Neuronal stem cell (in vitro differentiated cells): ENCODE measurements at places on chromosomes 11 and 22.
A peak's percentile ranks its signal among the peaks of the same experiment; 100 is the strongest.

- DNase-seq: no peak
Observed at GRCh38 chr22:46001426-46002106, 24.6 kb upstream of the WNT7B start.

- DNase-seq: no peak
Observed at GRCh38 chr22:45799291-45799690, 127.7 kb downstream of the ATXN10 start.

DNA sequence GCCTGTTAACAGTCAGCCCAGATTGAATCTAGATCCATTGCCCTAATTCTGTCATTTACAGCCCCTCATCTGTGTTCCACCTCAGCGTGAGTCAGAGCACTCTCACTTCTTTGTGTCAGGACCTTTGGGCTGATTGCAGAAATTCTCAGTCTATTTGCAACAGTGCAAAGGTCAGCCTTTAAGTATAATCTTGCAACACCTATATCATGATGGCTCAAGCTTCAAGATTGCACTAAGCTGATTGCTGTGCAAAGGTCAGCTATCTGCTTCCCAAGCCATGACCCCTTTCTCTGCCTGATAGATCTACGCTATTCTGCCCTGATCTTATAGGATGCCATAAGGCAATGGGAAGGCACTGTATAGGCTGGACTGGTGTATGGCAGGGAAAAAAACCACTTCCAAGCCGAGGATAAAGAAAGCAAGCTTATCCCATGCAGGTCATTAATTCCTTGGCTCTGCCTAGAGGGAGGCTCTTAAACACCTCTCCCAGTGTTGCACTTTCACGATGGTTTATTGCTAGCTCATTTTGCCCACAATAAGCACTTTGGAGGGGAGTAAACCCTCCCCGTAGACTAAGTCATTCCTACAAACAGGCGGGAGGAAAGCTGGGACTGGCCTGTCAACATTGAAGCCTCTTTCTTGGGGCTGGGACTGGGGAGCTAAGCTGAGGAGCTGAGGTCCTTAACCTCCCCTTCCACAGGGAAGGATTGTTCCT is 100.6 kb downstream of the RRAS2 start:
- no peak for DNase-seq

GRCh38 chr11:10891151-10891720 is 33.4 kb upstream of the ZBED5 start:
- DNase-seq: no peak

DNA sequence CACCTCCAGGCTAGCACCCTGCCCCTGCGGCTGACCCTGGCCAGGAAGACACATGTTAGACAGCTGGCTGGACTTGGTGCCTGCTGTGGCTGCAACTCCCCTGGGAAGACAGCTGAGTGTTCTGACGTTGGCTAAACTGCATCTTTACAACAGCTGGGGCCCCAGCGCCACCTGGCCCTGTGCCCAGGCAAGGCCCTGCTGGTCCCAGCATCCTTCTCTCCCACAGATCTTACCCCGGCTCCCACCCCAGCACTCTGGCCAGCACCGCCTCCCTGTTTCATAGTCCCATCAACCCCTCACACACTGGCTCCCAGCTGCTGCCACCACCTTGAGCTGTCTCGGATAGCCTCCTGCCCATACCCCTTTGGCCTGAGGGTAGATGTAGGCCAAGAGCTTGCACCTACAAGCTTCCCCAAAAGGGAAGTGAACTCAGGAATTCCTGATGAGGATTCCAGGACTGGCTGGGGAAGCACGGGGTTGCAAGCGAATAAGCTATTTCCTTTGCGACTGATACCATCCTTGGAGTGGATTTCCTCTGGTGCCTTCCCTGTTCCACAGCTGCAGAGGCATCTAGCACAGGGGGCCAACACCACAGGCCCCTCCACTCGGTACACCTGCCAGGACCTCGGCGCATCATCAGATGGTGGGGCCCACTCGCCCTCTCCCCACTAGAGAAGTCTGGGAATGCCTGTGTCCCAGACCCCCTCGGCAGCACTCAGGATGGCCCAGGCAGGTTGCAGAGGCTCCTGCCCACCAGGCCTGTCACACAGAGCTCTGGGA is 28.5 kb downstream of the RSPH14 start:
- no peak for DNase-seq

DNA sequence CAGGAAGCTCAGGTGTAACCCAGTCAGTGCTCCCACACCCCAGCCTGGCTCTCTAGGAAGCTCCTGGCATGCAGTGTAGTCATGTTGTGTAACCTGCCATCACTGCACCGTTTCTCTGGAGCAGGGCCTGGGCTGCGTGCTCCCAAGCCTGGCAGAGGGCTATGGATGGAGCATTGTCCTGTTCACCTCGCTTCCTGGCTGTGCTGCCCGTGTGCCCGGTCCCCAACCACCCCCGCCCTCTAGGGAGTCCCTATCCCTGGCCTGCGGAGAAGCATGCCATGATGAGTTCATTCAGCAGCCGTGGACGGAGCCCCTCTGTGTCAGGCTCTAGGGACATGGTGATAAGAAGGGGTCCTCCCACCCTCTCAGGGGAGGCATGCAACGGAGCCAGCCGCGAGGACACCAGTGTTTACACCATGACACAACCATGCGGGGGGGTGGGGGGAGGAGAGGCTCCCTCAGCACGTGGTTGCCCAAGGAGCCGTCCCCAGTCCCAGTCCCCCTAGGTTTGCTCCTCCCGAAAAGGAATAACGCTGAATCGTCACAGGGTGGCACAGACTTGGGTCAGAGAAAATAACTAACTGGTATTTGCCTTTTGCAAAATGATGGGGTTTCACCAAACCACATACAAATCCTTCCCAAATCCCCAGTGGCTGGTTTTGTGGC is 73.1 kb downstream of the FBLN1 start:
- DNase-seq: no peak

- no peak for DNase-seq
Observed at GRCh38 chr11:72278905-72279304, 34.9 kb upstream of the PHOX2A start.

- DNase-seq: no peak
Observed at GRCh38 chr11:30125456-30125855, 105.4 kb upstream of the FSHB start.

- no peak for DNase-seq
Observed at GRCh38 chr11:71246559-71246958, 5.8 kb downstream of the SHANK2 start.

- DNase-seq: no peak
Observed at GRCh38 chr11:120505801-120506425, 5.6 kb upstream of the GRIK4 start.

DNA sequence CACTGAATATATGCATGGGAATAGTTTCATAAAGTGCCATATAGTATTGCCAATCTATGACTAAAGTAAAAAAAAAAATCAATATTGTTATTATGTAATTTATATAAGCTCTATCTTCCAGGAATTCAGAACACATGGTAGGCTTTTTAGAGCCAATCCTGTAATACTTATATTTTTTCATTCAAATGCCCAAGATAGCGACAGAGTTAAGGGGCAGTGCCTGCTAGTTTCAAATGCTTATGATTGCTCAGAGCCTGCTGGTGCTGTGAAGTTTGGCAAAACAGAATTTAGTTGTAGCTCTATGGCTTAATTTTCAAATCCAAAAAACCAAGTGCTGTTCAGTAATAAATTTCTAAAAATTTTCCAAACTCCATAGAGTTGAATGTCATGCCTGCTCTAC is 39.0 kb upstream of the BLID start:
- no peak for DNase-seq

DNA sequence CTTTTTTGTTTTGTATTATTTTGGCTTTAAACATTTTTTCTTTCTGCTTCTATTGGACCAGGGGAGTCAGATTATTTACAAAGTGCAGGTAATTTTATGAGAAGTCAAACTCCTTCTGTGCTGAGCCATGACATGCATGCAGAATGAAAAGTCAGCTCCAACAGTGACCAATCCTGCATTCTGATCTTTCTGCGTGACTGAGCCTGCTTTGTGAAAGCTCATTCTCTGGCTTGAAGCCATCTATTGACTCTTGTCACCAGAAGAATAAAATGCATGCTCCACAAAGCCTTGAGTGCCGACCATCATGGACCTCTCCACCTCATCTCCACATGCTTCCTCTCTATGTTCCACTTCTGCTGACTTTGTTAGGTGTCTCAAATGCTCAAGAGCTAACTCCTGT is 50.2 kb downstream of the MIAT start:
- DNase-seq: no peak

DNA sequence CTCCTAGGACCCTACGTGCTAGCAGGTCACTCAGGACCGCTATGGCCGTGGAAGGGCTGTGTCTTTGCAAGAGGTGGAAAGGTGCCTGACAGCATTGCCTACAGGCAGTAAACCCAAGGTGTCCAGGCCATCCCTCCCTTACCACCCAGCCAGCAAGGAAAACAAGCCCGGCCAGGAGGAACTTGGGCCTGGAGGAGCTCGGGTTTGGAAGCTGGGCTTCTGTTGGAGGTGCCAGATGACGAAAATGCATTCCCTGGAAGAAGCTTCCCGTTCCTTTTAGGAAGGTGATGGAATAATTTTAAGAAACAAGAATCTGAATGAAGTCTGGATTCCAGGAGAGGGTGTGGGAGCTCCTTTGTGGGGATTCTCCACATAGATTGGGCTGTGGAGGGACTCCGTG is 23.6 kb downstream of the FBLN1 start:
- no peak for DNase-seq

DNA sequence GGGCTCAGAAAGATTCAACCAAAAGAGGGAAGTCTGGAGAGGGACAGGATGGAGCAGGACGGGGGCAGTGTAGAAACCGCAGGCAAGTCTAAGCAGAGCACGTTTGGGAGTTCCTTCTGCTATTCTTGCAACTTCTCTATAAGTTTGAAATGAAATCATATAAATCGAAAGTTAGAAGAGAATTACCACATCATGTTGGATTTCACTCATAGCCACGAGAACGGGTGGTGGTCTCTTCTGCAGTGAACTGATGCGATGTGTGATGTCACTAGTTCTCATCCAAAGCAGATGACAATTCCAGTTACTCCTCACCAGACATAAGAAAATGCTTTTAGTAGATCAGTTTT is 36.0 kb downstream of the KCNQ1 start:
- no peak for DNase-seq

- DNase-seq: peak; percentile 52
Observed at GRCh38 chr22:31148953-31149627, 8.8 kb upstream of the PLA2G3 start.

GRCh38 chr11:72842653-72843330 is 28.6 kb downstream of the ATG16L2 start:
- no peak for DNase-seq

DNA sequence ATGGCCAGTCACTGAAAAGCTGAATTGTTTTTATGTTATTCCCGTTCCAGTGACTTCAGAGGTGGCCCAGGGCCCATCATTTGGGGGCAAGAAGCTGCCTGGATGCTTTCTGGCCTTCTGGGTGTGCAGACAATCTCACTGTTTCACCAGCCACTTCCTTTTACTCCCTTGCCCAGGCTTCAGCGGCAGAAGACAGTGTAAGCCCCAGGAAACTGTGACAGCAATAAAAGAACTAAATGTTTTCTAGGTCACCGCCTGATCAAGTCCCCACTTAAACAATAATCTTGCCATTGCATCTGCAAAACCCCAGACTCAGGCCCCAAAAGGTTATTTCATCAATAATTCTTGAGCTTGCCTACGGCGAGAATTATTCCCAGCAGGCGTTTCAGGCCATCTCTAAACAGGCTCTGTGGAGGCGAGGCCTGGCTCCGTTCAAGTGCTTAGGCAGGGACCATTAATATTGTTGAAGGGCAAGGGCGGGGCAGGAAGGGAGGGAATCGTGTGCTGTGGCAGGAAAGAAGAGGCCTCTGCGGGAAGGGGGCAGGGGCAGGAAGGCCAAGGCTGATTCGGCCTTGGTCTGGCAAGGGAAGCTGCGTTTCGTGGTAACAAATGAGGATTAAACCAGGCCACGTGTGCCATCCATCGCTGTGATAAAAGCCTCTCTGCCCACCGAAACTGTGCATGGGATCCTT is 252.3 kb downstream of the KIRREL3 start:
- DNase-seq: no peak

GRCh38 chr11:32448232-32448631 is 12.9 kb upstream of the WT1 start:
- DNase-seq: no peak

GRCh38 chr11:131683131-131683530 is 312.7 kb downstream of the NTM start:
- DNase-seq: no peak

- no peak for DNase-seq
Observed at GRCh38 chr11:66345316-66345649, 379 bp upstream of the BRMS1 start.

DNA sequence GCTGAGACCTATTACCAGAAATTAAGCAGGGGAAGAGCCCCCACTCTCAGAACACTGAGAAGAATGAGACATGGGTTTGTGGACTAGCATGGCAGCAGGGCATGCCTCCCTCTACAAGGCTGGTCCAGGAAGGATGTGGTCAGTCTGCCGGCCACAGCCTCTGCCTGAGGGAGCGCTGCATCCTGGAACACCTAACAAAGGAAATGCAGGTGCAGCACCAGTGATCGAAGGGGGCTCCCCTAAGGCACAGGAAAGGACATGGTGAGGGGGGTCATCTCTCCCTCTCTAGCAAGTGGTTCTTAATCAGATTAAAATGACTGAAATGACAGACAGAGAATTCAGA is 40.6 kb upstream of the ARL14EP start:
- DNase-seq: no peak

DNA sequence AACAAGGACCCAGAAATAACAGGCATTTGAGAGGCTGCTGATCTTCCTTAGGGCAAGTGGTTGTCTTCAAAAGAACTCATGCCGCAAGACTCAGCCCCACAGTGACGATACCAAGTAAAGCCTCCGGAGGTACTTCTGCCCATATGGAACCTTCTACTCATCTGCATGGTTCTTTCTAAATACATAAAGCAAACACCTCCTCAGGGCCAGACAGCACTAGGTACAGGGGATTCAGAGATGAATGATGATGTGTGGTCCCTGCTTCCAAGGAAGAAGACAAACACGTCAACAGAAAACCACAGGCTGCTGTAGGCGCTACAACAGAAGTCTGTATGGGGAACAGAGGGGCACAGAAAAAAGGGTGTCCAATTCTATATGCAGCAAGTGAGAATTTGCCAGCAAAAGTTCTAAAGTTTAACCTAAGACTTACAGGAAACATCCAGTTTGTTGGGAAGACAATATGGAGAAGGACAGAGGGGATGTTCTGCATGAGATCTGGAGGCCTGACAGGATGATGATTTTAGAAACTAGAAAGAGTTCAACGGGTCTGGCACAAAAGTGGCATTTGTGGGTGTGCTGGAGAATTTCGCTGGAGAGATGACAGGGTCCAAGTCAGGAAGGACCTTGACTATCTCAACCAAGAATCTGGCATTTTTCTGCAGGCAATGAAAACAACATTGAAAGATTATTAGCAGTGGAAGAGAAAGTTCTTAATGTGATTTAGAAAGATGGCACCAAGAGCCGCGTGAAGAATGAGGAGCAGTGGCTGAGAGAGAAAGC is 23.7 kb downstream of the JAML start:
- no peak for DNase-seq

GRCh38 chr11:63761931-63762653 is 6.5 kb downstream of the ZFTA start:
- peak; percentile 55 for DNase-seq

GRCh38 chr11:34351687-34352469 is 5.9 kb downstream of the ABTB2 start:
- DNase-seq: no peak
